NCI-H82 (cell line): ENCODE measurements at places on chromosomes 3 and 15.
A peak's percentile ranks its signal among the peaks of the same experiment; 100 is the strongest.

GRCh38 chr3:71786551-71786950 is 1.6 kb upstream of the PROK2 start:
- DNase-seq, result no peak

DNA sequence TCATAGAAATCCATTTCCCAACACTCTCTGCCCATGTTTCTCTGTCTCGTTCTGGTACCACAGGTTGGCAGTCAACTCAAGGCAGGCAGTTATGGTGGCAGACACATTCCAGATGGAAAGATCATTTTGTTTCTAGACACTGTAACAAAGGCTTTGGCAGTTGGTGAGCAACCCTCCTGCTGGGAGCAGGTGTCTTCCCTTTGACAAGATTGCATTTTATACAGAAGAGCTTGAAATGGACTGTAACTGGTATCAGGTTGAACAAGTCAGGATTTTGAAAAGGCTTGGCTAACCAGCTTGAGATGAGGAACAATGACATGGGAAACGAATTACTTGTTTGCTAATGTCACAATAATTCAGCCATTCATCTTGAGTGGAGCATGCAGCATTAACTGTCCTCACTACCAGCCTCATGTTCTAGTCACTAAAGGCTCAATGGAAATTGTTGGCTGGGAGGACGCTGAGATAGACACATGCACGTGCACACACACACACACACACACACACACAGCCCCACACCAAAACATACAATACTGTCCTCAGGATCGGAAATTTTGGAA is 170.0 kb downstream of the SEMA6D start:
- DNase-seq, result no peak

GRCh38 chr3:187960820-187961219 is 193.1 kb upstream of the LPP start:
- DNase-seq, result no peak

DNA sequence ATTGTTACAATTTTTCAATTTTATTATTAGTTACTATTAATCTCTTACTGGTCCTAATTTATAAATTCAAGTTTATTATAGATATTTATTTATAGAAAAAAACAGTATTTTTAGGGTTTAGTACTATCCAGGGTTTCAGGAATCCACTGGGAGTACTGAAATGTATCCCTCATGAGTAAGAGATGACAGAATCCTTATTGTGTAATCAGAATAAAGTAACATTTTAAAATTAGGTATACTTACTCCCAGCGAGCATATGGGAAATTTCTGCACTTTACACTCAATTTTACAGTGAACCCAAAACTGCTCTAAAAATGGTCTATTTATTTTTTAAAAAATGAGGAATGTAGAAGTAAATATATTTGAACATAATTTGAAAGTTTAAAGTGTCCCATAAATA is 202.7 kb downstream of the CGGBP1 start:
- DNase-seq, result no peak

DNA sequence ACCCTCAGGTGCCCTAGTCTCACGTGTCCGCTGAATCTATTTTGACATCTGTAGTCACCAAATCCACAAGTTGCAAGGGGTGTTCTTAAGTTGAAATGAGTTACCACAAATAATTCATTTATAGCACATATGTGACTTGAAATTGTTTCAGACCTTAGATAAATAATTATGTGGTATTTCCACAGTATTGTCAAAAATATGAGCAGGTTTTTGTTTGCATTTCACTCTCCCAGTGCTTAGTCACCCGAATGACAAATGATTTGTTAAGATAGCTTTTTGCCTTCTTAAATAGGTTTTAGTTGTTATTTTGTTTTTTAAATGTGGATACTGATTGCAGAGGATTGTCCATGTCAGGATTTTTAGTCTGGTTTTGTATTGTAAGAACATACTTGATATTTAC is 2.6 kb downstream of the MFSD1 start:
- no peak for DNase-seq

DNA sequence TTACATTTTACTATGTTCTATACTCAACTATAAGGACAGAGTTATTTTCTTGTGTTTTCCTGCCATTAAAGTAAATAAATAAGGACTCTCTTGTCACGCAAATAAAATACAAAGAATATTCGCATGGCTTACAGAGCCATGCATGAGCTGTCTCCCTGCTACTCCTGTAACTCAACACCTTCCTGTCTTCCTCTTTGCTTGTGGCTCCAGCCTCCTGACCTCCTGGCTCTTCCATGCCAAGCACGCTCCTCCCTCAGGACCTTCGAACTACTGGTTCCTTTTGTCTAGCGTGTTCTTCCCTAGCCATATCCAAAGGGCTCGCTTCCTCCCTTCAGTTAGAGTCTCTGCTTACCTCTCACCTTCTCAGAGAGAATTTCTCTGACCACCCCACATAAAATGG is 124.3 kb upstream of the TMC3 start:
- DNase-seq, result no peak

DNA sequence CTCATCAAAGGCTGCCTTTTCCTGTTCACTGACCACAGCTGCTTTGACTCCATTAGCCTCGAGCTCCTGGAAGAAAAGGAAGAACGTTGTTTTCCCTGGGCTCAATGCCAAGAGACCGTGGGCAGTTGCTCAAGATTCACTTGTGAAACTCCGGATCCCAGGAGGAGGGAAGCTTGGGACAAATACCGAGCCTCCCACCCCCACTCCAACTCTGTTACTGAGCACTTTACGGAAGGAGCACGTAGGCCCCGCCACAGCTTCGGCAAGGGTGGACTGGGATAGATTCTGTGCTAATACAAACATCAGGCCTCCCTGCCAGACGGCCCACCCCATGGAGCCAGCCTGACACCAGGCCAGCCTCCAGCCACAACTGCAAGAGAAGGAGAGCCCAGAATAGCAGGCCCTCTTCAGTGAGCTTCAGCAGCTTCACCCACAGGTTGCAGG is 10.8 kb upstream of the FANCD2 start:
- no peak for DNase-seq

DNA sequence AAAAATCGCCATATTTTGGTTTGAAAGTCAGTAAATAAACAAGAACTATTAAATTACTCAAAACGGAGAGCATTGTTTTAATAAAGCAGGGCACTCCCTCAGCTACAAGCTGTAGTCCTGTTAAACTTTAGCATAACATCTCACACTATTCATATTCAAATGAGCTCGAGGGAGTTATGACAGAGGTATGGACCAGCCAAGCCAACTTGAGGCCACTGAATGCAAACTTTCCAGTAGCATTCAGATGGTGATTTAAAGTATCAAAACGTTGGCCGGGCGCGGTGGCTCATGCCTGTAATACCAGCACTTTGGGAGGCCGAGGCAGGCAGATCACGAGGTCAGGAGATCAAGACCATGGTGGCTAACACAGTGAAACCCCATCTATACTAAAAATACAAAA is 132.9 kb downstream of the GABRB3 start:
- DNase-seq, result no peak

DNA sequence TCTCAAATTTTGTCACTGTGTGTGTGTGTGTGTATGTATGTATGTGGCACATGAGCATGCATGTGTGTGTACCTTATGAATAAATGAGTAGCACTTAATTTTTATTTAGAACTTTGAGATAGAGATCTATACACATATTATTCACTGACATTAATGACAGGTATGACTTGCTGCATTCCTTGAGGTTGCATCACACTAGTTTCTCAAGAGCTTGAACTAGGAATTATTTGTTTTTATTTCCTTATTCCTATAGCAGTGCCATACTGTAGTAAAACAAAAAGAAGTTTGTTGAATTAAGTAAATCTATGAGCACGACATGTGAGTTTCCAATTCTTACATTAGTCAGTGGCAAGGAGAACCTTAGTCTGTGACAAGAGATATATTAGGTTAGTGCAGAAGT is 943.9 kb downstream of the ROBO1 start:
- no peak for DNase-seq

DNA sequence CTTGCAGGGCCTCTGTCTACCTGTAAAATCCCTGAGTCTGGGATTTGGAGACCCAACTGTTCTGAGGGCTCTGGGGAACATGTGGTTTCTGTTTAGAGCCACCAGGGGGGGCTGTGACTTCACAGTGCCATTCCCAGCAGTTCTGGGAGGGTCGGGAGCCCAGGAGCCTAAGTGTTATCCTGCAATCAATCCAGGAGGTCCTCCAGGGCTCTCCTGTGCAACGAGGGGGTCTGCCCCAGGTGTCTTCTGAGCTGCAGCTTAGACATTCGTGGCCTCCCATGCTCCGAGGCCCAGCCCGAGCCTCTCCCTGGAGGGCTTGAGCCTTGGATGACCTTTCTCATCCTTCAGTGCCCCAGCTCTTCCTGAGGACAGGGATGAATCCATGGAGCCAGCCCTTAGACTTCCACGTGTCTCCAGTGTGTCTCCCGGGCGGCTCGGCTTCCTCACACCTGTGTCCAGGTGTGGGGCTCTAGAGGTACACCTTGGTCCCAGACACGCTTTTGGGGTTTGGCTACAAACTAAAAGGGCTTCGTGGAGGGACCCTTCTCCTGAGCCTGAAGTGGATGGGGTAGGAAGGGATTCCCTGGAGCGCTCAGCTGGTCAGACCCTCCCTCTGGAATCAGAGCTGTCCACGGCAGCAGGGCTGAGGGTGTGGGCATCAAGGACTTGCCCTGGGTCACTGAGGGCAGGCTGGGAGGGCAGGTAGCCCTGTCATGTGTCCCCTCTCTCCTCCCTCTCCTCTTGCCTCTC is 20.3 kb upstream of the ABTB1 start:
- DNase-seq, result peak; percentile 82

DNA sequence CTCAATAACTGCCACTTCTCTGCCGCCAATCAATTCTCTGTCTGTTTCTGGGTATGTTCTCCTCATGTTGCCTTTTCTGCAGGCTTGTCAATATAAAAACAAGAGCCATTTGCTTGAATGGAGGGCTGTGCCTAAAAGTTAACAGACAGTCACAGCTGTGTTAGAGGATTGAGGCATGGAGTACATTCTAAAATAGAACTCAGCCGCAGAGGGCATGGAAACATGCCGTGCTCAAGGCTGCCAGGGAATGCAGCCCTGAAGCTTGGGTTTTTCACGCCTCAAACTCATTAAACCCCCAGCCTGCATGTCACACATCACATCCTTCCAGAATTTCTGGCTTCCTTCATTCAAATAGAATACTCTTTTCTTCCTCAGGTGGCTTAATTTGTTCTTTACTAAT is 166.6 kb downstream of the TPRG1 start:
- no peak for DNase-seq

DNA sequence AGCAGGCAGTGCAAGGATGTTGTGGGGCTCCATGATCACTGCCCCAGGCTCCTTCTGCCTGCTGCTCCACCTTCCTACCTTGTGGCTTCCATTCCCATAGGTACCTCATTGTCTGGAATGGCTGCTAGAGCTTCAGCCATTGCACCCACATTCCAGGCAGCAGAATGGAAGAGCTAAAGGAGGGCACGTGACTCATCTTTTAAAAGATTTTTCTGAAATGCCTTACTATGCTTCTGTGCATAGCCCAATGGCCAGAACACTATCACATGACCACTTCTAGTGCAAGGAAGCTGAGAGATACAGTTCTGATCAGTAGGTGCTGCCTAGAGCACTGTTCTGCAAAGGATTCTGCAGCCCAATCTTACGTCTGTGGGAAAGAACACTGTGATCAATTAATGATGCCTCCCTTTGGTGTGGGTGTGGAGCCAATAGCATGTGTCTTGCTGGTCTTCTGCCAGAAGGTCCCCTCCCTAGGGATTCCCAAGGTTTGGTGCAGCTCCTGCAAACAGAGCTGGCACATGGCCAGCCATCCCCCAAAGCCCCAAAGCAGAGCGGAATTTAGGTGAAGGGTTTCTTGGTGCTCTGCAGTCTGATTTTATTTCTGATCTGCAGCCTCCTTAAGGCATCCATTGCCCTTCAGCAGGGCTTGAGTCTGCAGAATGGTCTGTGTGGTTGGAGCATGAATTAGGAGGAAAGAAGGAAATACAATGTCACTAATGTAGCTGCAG is 34.4 kb downstream of the SPSB4 start:
- DNase-seq, result peak; percentile 86

- peak; percentile 63 for DNase-seq
Measured at GRCh38 chr3:10299679-10300078, 6.9 kb upstream of the GHRL start.

DNA sequence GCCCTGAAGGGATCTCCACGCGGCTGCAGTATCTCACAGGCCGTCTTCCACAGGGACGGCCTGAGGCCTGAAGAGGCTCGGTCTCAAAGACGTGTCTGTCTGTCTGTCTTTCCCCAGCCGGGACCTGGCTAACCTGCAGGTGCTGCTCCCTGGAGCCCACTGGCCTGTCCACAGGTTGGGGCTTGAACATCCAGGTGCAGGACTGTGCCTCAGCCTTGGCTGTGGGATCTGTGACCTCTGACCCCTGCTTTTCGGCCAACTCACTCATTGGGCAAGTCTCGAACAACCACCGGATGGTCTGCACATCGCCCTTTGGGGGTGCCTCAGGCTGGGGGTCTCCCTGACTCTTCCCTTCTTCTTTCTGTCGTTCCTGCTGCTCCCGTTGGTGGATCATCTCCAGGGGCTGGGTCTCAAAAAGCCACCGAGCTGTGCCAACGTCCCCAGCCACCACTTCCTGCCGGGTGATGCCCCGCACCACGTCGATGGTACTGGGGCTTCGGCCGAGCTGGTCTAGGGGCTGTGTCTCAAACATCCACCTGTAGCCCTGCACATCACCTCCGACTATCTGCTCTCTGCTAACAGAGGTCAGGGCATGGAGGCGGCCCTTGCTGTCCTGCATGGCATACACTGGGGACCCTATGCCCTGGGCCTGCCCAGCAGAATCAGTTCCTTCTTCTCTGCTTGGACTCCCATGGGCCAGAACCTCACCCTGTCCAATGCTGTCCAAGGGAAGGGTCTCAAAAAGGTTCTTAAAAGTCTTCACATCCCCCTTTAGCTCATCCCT is 4.8 kb downstream of the XIRP1 start:
- DNase-seq, result no peak

DNA sequence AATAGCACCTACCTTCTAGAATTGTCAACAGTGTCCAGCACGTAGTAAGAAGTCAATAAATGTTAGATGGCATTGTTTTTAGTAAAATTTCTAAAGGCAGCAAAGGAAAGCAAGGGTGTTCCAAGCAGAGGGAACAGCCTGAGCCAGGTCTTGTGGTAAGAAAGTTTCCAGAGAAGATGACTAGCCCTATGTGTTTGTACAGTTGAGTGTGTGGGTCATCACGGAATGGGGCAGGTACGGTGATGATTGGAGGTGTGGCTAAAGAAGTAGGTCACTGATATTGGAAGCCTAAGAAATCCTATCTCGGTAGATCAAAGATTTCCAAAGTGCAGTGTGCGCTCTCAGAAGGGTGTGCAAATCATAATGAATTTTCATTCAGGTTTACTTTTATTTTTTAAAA is 94.2 kb upstream of the BCL6 start:
- DNase-seq, result no peak

- DNase-seq, result no peak
Measured at GRCh38 chr3:61872077-61872706, 310.8 kb downstream of the PTPRG start.

GRCh38 chr3:129950318-129951046 is 24.0 kb upstream of the TRH start:
- DNase-seq, result no peak

DNA sequence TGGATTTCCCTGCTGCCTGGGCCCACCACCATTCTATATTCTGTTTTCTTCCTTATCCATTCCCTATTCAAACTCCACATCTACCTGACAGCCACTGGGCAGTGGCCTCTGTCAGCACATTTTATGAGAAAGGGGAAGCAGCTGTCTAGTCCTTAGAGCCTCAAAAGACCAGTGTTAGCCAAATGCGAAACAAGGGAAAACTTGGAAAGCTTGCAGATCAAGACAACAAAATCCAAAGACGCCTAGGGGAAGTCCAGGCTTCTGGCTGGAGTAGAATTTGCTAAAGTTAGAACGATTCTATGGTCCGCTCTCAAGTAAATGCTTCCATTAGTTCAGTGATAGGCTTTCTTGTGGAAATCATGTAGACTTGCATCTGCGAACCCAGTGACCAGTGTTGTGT is 39.4 kb upstream of the CHST2 start:
- DNase-seq, result no peak
